ENCODE measurements at places on chromosomes 1 and 21.

- DNase-seq: no peak
Observed at GRCh38 chr21:41966872-41967621, 13.2 kb upstream of the C2CD2 start.

DNA sequence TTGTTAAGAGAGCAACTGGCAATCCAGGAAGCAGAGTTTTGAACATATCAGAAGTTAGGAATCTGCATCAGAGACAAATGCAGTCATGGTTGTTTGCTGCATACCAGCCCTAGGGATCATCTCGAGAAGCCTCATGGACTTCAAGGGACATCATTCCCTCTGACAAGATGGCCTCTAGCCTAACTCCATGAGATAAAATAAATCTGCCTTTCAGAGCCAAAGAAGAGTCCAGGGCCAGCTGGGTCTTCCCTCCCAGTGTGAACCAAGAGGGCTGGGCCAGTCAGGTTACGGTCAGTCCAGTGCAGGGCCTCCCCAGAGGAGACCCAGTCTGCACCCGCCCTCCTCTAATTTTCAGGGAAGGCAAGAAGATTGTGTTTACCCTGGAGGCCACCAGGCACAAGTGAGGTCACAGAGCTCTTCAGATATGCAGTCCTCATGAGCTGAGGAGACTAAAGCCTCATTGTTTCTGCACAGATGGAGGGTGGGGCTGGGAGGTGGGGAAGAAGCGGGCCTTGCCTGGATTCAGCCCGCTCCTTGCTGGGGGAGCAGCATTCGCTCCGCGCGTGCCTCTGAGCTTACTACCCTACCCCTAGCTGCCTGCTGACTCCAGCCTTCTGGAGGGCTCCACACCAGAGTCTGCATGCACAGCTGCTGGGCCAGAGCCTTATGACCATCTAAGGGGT, 52.8 kb downstream of the CAPN2 start:
- DNase-seq: no peak

GRCh38 chr1:218658269-218658668, 313.1 kb downstream of the TGFB2 start:
- DNase-seq: no peak

GRCh38 chr1:59172693-59173092, 124.2 kb upstream of the FGGY start:
- no peak for DNase-seq

GRCh38 chr21:38293765-38294164, 37.0 kb downstream of the KCNJ15 start:
- no peak for DNase-seq

DNA sequence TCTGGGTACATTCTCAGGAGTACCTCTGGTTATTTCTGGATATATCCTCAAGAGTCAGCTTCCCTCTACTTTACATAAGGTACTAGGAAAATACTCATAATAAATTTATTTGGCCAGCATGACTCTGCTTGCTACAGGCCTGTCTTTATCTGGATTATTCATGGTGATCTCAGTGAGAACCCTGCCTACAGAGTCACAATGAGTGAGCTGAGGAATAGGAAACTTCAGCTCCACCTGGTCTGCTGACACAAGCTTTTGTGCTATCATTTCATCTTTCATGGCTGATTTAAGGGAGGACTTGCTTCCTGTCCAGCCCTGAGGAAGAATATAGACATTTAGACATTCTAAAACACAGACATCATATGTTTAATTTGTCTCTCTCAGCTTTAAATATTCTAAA, 19.5 kb upstream of the SUCO start:
- DNase-seq: no peak

DNA sequence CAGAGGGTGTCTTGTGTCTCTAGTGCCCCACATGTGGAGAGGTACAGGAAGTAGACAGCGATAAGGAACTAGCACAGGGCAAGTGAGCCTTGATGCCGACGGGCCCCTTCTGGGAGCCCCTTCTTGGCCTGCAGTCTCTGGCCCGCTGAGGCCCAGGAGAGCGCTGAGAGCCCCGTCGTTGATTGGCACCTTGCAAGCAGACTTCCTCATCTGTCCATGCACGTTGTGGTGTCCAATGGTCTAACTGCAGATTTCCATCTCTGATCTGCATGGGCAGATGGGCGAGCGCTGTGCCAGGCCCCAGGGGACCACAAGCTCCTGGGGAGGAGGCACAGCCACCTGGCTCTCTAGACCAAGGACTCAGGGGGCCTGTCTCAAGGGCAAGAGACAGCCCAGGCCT, 32.4 kb downstream of the PLEKHA6 start:
- DNase-seq: no peak

DNA sequence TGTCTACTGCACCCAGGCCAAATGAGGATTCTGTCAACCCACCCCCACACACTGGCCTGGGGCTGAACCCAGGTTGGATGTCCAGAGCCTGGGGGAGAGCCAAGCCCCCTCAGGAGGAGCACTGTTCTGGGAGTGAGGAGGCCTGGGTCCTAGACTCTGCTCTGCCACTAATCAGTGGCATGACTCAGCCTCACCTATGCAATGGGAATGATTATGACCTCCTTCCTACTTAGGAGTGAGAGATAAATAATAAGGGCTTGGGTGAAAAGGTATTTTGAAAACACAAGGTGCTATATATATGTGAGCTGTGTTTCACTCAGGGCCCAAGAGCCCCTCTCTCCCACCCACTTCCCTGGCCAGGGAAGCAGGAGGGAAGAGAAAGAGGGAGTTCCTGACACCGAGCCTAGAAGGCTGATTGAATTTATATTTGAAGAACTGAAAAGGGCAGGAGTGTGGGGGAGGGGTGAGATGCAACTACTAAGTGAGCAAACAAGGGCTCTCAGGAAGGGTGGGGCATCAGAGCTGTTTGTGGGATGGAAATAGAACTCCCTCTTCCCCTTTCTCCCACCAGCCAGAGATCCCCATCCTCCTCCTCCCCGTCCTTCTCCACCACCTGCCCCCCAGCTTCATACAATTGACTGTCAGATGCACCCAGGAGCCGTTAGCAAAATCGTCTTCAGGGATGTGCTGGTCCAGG, 8.2 kb downstream of the IGSF9 start:
- DNase-seq: no peak

DNA sequence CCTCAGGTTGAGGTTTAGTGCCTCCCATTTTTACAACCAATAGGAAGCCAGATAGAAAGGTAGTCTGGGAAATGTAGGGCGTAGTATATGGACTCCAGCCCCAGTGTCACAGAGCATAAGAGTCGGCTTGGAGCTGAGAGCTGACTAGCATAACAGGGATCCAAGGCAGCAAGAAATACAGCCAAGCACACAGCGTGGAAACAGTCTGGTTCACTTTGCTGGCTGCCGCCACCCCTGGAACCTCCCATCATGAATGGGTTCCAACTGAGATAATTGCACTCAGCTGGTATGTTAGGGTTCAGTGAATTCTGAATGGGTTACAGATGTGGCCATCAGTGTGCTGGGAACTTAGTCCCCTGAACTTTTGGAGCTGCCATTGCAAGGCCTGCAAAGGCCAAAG, 76.7 kb upstream of the GPR88 start:
- DNase-seq: no peak

GRCh38 chr1:209612646-209613399, 29.3 kb downstream of the CAMK1G start:
- no peak for DNase-seq

GRCh38 chr21:15425049-15425448, 304.7 kb upstream of the USP25 start:
- DNase-seq: no peak

- no peak for DNase-seq
Observed at GRCh38 chr1:90411185-90411584, 305.9 kb downstream of the BARHL2 start.

DNA sequence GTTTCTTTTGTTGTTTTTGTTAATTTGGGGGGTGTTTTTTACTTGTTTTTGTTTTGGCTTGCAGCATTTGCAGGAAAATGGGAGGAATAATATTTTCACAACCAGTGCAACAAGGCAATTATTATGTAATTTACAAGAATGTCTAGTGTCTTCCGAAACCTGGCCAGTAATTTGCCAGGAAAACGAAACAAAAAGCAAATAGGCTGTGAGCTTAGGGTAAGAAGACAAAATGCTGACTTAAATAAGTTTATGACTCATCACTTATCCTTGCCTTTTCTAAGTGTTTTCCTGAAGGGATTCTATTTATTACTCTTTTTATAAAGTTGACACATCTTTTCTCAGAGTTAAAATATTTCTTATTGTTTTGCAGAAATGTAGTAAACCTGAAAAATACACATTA, 49.8 kb downstream of the KCNT2 start:
- DNase-seq: peak; percentile 19

DNA sequence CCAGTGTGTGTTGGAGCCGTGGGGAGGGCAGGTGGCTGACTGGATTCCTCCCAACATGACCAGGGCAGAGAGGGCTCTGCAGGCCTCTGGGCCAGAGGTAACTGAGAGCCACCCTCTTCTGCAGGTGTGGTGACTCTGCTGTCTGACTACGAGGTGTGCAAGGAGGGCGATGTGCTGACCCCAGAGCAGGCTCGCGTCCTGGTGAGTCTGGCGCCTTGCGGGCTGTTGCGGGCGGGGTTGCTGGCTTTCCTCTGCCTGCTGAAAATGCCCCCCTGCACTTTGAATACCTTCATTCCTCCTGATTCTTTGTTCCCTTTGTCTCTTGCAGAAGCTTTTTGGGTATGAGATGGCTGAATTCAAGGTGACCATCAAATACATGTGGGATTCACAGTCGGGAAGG, 6.7 kb downstream of the MRTO4 start:
- no peak for DNase-seq

- DNase-seq: no peak
Observed at GRCh38 chr1:99681583-99681982, 35.7 kb downstream of the PALMD start.

GRCh38 chr21:44537930-44538911, 1.8 kb downstream of the KRTAP10-1 start:
- no peak for DNase-seq

DNA sequence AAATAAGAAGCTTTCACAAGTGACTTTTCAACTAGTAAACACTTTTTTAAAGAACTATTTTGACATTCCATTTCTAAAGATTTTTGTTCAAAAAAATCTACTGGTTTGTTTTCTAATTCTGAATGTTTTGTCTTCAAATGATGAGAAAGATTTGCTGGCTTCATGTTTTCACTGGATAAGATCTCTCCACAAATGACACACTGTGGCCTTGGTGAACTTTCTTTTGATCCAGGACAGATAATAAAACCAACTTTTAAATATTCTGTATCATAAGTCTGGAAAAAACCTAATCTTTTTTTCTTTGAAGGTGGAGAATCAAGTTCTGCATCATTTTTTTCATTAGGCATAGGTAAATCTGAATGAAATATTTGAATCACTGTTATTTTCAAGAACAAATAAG, 3.4 kb upstream of the TMEM35B start:
- DNase-seq: no peak

DNA sequence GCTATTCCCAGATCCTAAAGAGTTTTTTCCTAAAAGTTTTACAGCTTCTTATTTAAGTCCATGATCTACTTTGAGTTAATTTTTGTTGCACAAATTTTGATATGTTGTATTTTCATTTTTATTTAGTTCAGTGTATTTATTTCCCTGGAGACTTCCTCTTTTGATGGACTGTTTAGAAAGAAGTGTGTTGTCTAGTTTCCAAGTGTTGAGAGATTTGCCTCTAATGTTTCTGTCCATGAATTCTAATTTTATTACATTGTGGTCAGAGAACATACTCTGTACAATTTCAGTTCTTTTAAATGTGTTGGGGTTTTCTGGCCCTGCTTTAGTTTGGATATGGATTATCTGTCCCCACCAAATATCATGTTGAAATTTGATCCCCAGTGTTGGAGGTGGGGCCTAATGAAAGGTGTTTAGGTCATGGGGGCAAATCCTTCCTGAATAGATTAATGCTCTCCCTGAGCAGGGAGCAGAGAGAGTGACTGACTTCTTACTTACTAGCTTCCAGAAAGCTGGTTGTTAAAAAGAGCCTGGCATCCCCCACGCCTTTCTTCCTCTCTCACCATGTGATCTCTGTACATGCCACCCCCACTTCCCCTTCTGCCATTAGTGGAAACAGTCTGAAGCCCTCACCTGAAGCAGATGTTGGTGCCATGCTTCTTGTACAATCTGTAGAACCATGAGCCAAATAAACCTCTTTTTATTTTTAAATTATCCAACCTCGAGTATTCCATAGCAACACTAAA, 4.6 kb downstream of the CHD1L start:
- DNase-seq: no peak

DNA sequence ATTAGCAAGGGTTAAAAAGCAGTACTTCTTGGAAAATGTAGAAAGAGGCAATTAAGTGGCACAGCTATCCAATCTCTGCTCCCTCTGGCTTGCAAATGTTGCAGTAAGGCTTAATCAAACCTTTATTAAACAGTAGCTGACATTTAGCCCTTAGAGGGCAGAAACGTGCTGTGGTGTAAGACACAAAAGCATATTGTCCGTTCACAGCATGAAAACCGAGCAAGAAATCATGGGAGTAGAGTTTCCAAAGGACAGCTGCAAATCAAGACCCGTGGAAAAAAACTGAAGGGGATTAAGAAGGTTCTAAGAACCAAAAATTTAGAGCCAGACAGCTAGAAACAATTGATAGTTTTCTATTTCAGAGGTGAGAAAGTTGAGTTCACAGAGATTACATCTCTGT, 13.1 kb downstream of the ZP4 start:
- DNase-seq: no peak

GRCh38 chr1:219492717-219493116, 120.2 kb downstream of the ZC3H11B start:
- DNase-seq: no peak

GRCh38 chr1:84776639-84777038, 86.4 kb upstream of the SSX2IP start:
- no peak for DNase-seq

DNA sequence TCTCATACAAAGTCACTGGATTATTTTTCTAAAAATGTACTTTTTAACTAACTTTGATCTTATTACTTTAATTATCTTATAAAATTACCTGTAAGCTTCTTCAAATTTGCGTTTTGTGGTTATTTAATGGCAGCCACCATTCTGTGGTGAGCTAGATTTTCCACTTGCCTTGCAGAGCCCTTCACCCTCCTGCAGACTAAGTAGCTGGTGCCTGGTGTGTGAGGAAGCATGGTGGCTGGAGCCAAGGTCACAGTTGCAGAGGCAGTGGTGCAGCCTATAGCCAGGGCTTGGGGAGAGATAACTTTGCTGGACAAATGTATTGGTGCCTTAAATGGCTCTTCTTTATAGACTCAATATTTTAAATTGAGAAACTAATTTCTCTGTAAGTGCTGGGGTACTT, 11.2 kb upstream of the CD84 start:
- DNase-seq: no peak

DNA sequence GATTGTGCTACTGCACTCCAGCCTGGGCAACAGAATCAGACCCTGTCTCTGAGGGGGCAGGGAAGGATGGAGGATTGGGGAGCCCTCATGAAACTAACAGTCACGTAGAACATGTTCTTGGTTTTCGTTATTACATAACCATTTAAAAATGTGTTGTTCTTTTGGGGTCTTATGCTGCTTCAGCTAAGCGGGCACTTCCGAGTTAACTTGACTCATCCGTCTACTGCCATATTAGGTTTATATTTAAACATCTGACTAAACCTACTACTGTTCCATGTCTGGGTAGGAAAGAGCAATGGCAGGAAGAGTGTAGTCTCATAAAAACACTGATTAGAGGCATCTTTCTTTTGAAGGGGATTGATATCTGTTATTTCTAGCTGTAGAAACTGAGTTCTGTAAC, 59.5 kb upstream of the BMP8A start:
- no peak for DNase-seq
